A549 treated with dexamethasone at 1 μM for 4 hours (cell line): ENCODE measurements at places on chromosomes 13 and 19. TPM values are rescaled to one million over a fixed set of nuclear protein-coding genes. Genes with fewer than 3 reads are reported as not detected.

PSG6 gene
- total RNA-seq: not detected in 5 replicates

DACT3 gene
- total RNA-seq: 0.17 to 0.29 TPM (median 0.26 TPM) in 5 replicates

ZSCAN18 gene
- 1.3 to 3.6 TPM (median 2.2 TPM) in 5 replicates for total RNA-seq

PSG2 gene
- not detected in 5 replicates for total RNA-seq

ARL11 gene
- not detected in 5 replicates for total RNA-seq

ZNF132 gene
- total RNA-seq: 0.08 to 0.14 TPM (median 0.09 TPM) in 5 replicates

SLC25A23 gene
- total RNA-seq: 15.0 to 23.2 TPM (median 20.4 TPM) in 5 replicates

PSG3 gene
- total RNA-seq: 0.07 to 0.15 TPM (median 0.08 TPM) in 5 replicates

CEACAM16 gene
- 0.05 to 0.14 TPM (median 0.08 TPM) in 4 of 5 replicates, not detected in the other for total RNA-seq

CCDC8 gene
- not detected in 5 replicates for total RNA-seq

KCNRG gene
- total RNA-seq: 0.33 to 0.97 TPM (median 0.74 TPM) in 4 of 5 replicates, not detected in the other

CEACAM4 gene
- not detected in 5 replicates for total RNA-seq

GTF2F2 gene
- total RNA-seq: 19.4 to 21.7 TPM (median 19.8 TPM) in 5 replicates

RXFP2 gene
- total RNA-seq: not detected in 5 replicates

SLITRK6 gene
- total RNA-seq: 0.15 to 0.26 TPM (median 0.17 TPM) in 5 replicates

CGB7 gene
- 0.23 to 0.86 TPM (median 0.45 TPM) in 5 replicates for total RNA-seq

ELSPBP1 gene
- not detected in 5 replicates for total RNA-seq

CYP4F3 gene
- total RNA-seq: 2.3 to 4.7 TPM (median 3.9 TPM) in 5 replicates

SIAH3 gene
- total RNA-seq: not detected in 5 replicates

GPR4 gene
- 0.25 to 0.58 TPM (median 0.36 TPM) in 5 replicates for total RNA-seq

SLC10A2 gene
- total RNA-seq: not detected in 5 replicates

NCAN gene
- 0.04 to 0.15 TPM (median 0.06 TPM) in 5 replicates for total RNA-seq

CDX2 gene
- total RNA-seq: 0.47 to 1.1 TPM (median 0.64 TPM) in 5 replicates

TMEM272 gene
- total RNA-seq: not detected in 5 replicates

LGI4 gene
- 0.15 to 0.45 TPM (median 0.22 TPM) in 5 replicates for total RNA-seq
